ENCODE measurements at places on chromosomes 1 and 21.
A peak's percentile ranks its signal among the peaks of the same experiment; 100 is the strongest.

- no peak overlapping the region for H3K27ac ChIP-seq
- H3K4me3 ChIP-seq, result no peak overlapping the region
- H3K36me3 ChIP-seq, result no peaks in the 10 kb centered on the region
- H3K4me1 ChIP-seq, result peaks cover 5% of the 10 kb centered on the region
- DNase-seq, result peak; percentile 54
- no peaks in the 10 kb centered on the region for H3K27me3 ChIP-seq
Measured at GRCh38 chr1:211625040-211625439, 46.1 kb upstream of the SLC30A1 start.

- H3K27ac ChIP-seq, result no peak overlapping the region
- no peak for DNase-seq
- no peaks in the 10 kb centered on the region for H3K4me1 ChIP-seq
- H3K4me3 ChIP-seq, result no peak overlapping the region
- peaks cover 5% of the 10 kb centered on the region for H3K27me3 ChIP-seq
Measured at GRCh38 chr1:48069662-48070395, 72.6 kb upstream of the TRABD2B start.

DNA sequence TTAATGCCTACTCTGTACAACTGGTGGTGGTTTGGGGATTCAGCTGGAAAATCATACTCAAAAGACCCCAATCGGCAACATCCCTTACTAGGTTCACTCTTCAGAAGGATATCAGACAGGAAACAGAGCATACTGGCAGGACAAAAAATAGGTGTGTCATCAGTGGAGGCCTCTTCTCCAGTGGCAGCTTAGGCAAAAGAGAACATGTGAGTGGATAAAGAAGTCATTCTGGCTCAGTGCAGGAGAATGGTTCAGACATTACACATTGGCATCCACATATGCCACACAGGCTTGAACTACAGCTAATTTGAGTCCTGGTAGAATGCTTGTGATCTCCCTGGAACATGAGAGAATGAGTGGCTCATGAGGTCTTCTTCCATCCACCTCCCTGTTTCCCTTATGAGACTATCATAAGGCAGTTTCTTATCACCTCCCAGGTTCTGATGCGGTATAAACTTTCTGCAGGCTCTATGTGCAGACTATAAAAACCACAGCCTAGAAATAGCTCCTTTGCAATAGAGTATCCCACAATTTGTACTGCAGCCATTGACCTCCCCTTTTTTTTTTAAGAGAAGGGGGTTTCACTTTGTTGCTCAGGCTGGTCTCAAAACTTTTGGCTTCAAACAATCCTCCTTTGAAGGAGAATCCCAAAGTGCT lies 24.7 kb downstream of the VAMP4 start:
- H3K36me3 ChIP-seq, result peaks cover under 1% of the 10 kb centered on the region
- no peak overlapping the region for H3K4me3 ChIP-seq
- H3K27me3 ChIP-seq, result no peaks in the 10 kb centered on the region
- peaks cover 10% of the 10 kb centered on the region for H3K4me1 ChIP-seq

- H3K4me3 ChIP-seq, result peak overlapping the region; percentile 56
- H3K27me3 ChIP-seq, result no peaks in the 10 kb centered on the region
- H3K36me3 ChIP-seq, result peaks cover 79% of the 10 kb centered on the region
- peaks cover 96% of the 10 kb centered on the region for H3K4me1 ChIP-seq
Measured at GRCh38 chr1:167502192-167502551, 16.2 kb downstream of the CD247 start.

- no peaks in the 10 kb centered on the region for H3K27me3 ChIP-seq
- no peaks in the 10 kb centered on the region for H3K36me3 ChIP-seq
- DNase-seq, result peak; percentile 87
- H3K4me3 ChIP-seq, result peak overlapping the region; percentile 11
- peaks cover 68% of the 10 kb centered on the region for H3K4me1 ChIP-seq
- peak overlapping the region; percentile 85 for H3K27ac ChIP-seq
Measured at GRCh38 chr1:108080448-108080847, 115.5 kb upstream of the VAV3 start.

- no peak for DNase-seq
- H3K36me3 ChIP-seq, result peaks cover under 1% of the 10 kb centered on the region
- peaks cover 38% of the 10 kb centered on the region for H3K4me1 ChIP-seq
- H3K27ac ChIP-seq, result no peak overlapping the region
- no peak overlapping the region for H3K4me3 ChIP-seq
- H3K27me3 ChIP-seq, result no peaks in the 10 kb centered on the region
Measured at GRCh38 chr1:230165536-230165935, 98.5 kb downstream of the GALNT2 start.

- H3K27me3 ChIP-seq, result no peaks in the 10 kb centered on the region
- peaks cover 61% of the 10 kb centered on the region for H3K36me3 ChIP-seq
- no peak for DNase-seq
- no peak overlapping the region for H3K27ac ChIP-seq
- peaks cover 13% of the 10 kb centered on the region for H3K4me1 ChIP-seq
- H3K4me3 ChIP-seq, result no peak overlapping the region
Measured at GRCh38 chr1:109229531-109230127, 15.9 kb downstream of the SARS1 start.

DNA sequence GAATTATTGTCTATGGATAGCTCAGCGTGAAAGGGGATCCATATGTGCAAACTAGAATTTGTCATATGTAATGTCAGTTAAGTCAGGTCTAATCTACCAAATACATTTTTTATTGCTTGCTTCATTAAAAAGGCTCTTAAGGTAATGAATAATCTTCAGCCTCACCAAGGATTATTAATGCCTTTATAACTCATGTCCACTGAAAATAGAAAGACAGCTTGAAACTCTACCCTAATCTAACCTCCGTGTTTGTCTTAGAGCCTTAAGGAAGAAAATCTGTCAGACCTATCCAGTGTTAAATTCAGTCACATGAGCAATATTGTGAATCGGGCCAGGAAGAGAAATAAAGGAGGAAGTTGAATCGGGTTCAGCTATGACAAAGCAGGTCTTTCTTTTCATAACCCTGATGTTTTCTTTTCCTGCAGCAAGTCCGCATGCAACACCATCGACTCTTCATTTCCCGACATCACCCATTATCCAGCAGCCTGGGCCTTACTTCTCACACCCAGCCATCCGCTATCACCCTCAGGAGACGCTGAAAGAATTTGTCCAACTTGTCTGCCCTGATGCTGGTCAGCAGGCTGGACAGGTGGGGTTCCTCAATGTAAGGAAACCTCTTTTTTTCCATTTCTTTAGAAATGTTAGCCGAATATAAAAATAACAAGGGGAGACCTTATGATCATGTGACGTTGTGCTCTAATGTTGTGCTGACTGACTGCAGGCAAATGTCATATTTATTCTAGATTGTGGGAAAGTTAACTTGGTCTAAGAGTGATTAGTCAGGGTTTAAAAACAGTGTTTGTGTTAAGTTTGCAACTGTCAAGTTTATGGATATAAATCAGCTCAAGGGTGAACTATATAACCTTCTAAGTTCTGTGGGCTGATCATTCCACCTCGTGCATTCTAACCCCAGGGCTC lies 321.0 kb downstream of the TM2D1 start:
- H3K4me1 ChIP-seq, result peaks cover 2% of the 10 kb centered on the region
- no peak overlapping the region for H3K27ac ChIP-seq
- H3K36me3 ChIP-seq, result no peaks in the 10 kb centered on the region
- no peak for DNase-seq

DNA sequence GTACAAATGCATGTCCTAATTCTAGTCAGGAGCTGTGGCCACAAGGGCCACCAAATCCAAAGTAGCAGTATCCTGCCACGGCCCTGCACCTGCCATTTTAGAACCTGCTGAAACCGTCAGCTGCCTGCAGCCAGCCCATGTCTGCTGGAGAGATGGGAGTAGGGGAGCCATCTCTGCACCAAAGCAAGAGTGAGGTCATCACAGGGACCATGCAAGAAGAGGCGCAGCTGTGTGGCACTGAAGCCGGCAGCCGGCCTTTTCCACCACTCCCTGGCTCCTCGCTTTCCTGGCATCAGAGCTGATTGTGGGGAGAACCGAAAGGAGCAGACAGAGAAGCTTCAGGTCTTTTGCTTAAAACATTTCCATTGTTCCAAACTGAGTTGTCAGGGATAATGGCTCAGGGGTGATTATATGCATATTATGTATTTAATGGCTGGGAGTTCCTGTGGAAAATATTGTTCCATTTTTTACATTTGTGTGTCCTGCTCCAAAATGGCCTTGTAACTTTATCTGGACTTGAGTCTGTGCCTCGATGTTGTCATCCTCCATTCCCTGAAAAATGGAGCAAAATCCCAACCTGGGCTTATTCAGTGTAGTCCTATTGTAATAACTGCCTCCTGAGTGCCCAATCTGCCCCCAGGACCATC lies 18.7 kb upstream of the NBL1 start:
- H3K4me3 ChIP-seq, result no peak overlapping the region
- no peak for DNase-seq
- H3K27ac ChIP-seq, result no peak overlapping the region
- H3K27me3 ChIP-seq, result no peaks in the 10 kb centered on the region
- peaks cover 3% of the 10 kb centered on the region for H3K4me1 ChIP-seq

GRCh38 chr21:37365517-37366481 lies 774 bp upstream of the DYRK1A start:
- peak overlapping the region; percentile 94 for H3K27ac ChIP-seq
- peaks cover 11% of the 10 kb centered on the region for H3K36me3 ChIP-seq
- H3K27me3 ChIP-seq, result no peaks in the 10 kb centered on the region
- H3K4me3 ChIP-seq, result peak overlapping the region; percentile 93
- peak; percentile 57 for DNase-seq

DNA sequence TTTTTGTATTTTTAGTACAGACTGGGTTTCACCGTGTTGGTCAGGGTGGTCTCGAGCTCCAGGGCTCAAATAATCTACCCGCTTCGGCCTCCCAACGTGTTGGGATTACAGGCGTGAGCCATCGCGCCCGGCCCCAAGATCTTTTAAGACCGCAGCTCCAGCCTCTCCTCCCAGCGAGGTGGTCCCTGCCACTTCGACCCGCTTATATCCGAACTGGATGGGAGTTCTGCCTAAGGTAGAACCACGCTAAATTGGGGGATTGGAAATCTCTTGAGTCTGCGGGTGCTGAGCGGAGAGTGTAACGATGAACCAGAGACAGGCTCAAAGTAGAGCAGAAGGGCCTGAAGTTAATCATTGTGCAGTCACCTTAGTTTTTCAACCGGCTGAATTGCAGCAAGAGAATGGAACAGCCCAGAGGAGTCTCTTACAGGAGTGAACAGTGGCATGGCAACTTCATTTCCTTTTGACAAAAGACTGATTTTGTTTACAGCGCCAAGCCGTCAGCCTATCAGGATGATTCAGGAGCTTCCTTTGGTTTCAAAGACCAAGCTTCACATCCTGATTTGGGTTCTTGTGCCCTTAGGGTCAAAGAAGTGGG lies 726 bp upstream of the CYB5R1 start:
- peaks cover 4% of the 10 kb centered on the region for H3K36me3 ChIP-seq
- no peaks in the 10 kb centered on the region for H3K27me3 ChIP-seq
- peaks cover 27% of the 10 kb centered on the region for H3K4me1 ChIP-seq
- H3K4me3 ChIP-seq, result peak overlapping the region; percentile 86
- DNase-seq, result peak; percentile 36

GRCh38 chr21:38982096-38982495 lies 176.4 kb downstream of the ETS2 start:
- peaks cover 44% of the 10 kb centered on the region for H3K27me3 ChIP-seq
- DNase-seq, result no peak
- H3K4me3 ChIP-seq, result no peak overlapping the region
- no peak overlapping the region for H3K27ac ChIP-seq

- no peaks in the 10 kb centered on the region for H3K36me3 ChIP-seq
- H3K27ac ChIP-seq, result no peak overlapping the region
Measured at GRCh38 chr21:26154753-26155152, 15.8 kb downstream of the APP start.

DNA sequence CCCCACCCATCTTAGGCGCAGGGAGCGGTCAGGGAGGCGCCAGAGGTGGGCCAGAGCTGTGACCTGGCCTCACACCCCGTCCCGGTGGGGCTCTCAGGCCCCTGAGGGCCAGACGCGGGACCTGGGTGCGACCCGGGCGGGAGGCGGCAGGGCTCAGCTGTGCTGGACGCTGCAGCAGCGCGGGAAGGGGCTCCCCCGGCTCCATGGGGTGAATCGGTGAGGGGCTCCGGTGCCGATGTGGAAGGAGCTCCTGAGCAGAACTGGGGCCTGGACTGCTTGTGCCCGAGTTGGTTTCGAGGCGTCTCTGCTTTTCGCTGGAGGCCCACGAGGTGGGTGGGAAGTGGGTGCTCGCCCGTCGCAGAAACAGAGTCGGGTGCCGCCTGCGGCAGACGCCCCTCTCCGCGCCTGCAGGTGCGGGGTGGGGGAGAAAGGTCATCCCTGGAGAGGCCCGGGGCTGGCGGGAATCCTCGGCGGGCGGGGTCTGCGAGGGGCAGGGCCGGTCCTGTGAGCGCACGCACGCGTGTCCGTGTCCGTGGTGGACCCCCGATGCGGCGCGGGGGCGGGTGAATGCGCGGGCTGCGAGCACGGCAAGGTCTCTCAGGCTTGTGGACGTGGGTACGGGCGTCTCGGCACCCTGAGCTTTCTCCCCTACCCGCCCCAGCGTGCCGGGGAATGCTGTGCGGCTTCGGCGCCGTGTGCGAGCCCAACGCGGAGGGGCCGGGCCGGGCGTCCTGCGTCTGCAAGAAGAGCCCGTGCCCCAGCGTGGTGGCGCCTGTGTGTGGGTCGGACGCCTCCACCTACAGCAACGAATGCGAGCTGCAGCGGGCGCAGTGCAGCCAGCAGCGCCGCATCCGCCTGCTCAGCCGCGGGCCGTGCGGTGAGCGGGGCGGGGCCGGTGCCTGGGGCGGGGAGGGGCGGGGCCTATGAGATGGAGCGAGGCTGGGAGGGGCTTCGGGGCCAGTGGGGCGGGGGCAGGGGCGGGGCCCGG lies 20.4 kb downstream of the AGRN start:
- H3K36me3 ChIP-seq, result peaks cover 9% of the 10 kb centered on the region
- H3K27ac ChIP-seq, result no peak overlapping the region
- H3K4me3 ChIP-seq, result peak overlapping the region; percentile 57
- peaks cover 19% of the 10 kb centered on the region for H3K4me1 ChIP-seq
- H3K27me3 ChIP-seq, result peaks cover 26% of the 10 kb centered on the region
- peak; percentile 85 for DNase-seq

GRCh38 chr1:226327761-226328162 lies 18.8 kb upstream of the LIN9 start:
- no peaks in the 10 kb centered on the region for H3K27me3 ChIP-seq
- H3K27ac ChIP-seq, result no peak overlapping the region
- H3K4me1 ChIP-seq, result no peaks in the 10 kb centered on the region
- H3K4me3 ChIP-seq, result no peak overlapping the region

GRCh38 chr1:208324005-208324404 lies 79.8 kb upstream of the PLXNA2 start:
- no peaks in the 10 kb centered on the region for H3K36me3 ChIP-seq
- H3K27ac ChIP-seq, result no peak overlapping the region
- H3K4me1 ChIP-seq, result no peaks in the 10 kb centered on the region
- no peak overlapping the region for H3K4me3 ChIP-seq

DNA sequence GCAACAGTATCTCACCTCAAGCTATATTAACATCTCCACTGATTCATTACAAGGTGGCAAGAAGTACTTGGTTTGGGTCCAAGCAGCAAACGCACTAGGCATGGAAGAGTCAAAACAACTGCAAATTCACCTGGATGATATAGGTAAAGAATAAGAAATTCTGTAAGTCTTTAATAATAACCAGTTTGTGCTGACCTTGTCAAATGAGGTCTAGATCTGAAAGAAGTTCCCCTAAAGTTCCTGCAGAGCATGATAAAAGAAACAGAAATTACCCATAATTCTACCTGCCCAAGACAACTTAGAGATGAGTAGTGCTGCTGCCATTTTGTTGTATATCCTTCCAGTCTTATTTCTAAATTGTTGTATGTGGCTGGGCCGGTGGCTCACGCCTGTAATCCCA lies 34.5 kb downstream of the IL23R start:
- H3K4me3 ChIP-seq, result no peak overlapping the region
- no peak for DNase-seq
- H3K36me3 ChIP-seq, result no peaks in the 10 kb centered on the region
- no peak overlapping the region for H3K27ac ChIP-seq
- H3K27me3 ChIP-seq, result no peaks in the 10 kb centered on the region
- peaks cover 3% of the 10 kb centered on the region for H3K4me1 ChIP-seq
